ENCODE measurements at places on chromosomes 13 and 19. TPM values are rescaled to one million over a fixed set of nuclear protein-coding genes. Genes with fewer than 3 reads are reported as not detected.

DNA sequence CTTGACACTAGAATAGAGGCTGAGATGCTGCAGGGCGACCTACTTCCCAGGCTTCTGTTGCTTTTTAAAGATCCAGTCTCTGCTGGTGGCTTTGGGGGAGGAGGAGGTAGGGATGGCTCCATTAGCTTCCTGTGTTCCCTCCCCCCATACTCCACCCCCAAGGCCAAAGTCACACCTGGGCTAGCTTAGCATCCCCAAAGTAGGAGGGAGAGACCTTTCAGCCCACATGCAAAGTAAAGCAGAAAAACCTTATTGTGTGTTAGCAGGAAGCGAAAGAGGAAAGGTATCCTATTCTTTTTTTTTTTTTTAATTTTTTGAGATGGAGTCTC, 3.2 kb upstream of the TNPO2 start:
- H3K27me3 ChIP-seq: no peaks in the 10 kb centered on the region
- no peak for DNase-seq
- H3K4me3 ChIP-seq: no peak overlapping the region

DNA sequence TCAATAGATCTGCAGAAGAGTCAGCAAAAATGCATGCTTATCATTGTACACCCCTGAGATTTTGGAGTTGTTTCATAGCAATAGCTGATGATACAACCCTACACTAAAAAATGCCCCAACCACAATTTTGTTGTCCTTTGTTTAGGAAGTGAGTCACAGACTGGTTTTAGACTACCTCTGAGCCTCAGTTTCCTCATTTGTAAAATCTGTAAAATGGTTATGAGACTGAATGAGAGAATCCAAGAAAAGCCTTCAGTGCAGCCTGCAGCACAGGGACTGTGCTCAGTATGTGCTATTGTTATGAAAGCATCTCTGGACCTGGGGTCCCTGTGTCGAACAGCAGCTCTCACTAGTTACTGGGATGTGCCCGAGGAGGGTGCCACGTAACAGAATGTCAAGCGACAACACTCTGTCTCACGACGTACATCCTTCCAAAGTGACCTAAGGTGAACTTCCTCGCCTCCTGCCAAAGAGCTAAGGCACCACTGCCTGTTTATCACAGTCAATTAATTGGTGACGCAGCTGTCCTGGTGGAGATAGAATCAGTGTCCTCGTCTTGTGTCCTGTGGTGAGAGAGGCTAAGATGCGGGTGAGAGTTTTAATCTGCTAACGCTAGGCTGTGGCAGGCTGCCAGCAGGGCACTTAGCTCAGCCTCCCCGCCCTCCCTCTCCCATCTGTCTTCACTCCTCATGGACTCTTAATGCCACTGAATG, 18.1 kb downstream of the DHRS12 start:
- H3K4me1 ChIP-seq: no peaks in the 10 kb centered on the region
- DNase-seq: no peak
- no peak overlapping the region for H3K4me3 ChIP-seq
- H3K27me3 ChIP-seq: no peaks in the 10 kb centered on the region
- no peak overlapping the region for H3K27ac ChIP-seq

DNA sequence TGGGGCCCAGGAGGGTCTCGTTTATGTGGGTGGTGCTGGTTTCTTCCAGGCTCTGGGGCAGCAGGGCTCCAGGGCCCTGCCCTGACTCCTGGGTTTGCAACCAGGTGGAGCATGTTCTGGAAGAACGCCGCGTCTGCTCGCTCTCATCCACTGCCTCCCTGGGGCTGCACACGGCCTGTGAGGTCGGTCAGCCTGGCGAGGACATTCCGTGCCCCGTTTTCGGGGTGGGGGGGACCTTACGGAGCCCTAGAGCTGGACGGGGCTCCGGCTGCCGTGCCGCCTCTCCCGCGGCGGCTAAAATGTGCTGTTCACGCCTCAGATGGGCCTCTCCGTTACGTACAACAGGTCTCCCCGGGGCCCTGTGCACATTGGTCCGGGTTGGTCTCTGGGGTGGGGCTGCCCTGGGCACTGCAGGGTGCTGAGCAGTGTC, 3.3 kb downstream of the GNA11 start:
- no peaks in the 10 kb centered on the region for H3K36me3 ChIP-seq
- no peak overlapping the region for H3K4me3 ChIP-seq
- no peak for DNase-seq
- peaks cover 33% of the 10 kb centered on the region for H3K4me1 ChIP-seq

DNA sequence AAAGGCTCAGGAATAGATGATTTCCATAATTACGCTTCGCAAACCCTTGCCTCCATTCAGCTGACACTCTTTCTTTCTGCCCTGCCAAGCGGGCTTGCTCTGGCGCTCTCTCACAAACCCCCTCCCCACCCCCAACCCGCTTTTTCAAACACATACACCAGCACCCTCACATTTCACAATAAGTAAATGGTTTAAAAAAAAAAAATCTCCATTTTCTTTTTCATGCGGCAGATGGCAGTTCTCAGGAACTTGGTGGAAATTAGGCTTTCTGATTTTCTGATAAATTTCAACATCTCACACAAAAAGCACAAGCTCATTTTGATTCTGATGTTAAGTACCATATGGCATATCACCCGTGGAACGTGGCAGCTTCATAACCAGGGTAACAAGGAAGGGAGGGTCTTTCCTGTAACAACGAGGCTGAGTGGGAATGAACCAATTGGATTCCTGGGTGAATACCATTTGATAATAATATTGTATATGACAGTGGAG, 43.8 kb downstream of the C13orf42 start:
- peaks cover 14% of the 10 kb centered on the region for H3K27me3 ChIP-seq
- no peak for DNase-seq
- no peak overlapping the region for H3K27ac ChIP-seq
- H3K36me3 ChIP-seq: no peaks in the 10 kb centered on the region

GRCh38 chr13:24618011-24618955, 61.9 kb upstream of the ATP12A start:
- peak overlapping the region; percentile 74 for H3K27ac ChIP-seq
- H3K4me1 ChIP-seq: peaks cover 48% of the 10 kb centered on the region
- H3K27me3 ChIP-seq: no peaks in the 10 kb centered on the region

DNA sequence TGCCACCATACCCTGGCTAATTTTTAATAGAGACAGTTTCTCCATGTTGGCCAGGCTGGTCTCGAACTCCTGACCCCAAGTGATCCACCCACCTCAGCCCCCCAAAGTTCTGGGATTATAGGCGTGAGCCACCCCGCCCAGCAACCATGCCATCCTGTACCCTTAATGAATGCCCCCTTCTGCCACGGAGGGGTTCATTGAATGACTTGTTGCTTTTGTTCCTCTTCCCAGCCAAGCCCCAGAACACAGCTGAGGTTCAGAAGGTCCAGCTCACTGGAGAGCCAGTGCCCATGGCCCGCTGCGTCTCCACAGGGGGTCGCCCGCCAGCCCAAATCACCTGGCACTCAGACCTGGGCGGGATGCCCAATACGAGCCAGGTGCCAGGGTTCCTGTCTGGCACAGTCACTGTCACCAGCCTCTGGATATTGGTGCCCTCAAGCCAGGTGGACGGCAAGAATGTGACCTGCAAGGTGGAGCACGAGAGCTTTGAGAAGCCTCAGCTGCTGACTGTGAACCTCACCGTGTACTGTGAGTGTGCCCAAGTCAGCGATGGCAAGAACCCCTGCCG, 6.0 kb downstream of the PVR start:
- no peaks in the 10 kb centered on the region for H3K36me3 ChIP-seq
- H3K4me3 ChIP-seq: no peak overlapping the region
- DNase-seq: no peak
- no peak overlapping the region for H3K27ac ChIP-seq

DNA sequence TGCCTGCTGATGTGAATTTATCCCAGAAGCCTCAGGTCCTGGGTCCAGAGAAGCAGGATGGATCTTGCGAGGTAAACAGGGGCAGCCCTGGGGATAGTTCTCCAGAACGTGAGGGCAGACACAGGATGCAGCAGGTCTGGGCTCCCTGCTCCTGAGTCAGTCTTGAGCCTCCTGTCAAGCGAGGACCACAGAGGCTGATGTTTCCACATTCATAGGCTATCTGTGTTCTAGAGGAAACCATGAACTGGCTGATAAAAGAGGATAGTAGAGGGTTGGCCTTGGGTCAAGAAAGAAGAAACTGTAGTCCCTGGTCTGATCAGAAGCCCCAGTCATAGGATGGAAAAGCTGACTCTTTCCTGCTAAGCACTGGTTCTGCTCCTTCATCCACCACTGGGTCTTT, 2.2 kb downstream of the ZNF175 start:
- no peak overlapping the region for H3K4me3 ChIP-seq
- H3K4me1 ChIP-seq: peaks cover 17% of the 10 kb centered on the region
- peaks cover 19% of the 10 kb centered on the region for H3K36me3 ChIP-seq
- H3K27ac ChIP-seq: no peak overlapping the region
- H3K27me3 ChIP-seq: peaks cover 2% of the 10 kb centered on the region
- DNase-seq: no peak

GRCh38 chr19:13313875-13314274, 163.7 kb downstream of the IER2 start:
- H3K36me3 ChIP-seq: no peaks in the 10 kb centered on the region
- H3K4me3 ChIP-seq: no peak overlapping the region
- H3K4me1 ChIP-seq: no peaks in the 10 kb centered on the region
- H3K27me3 ChIP-seq: no peaks in the 10 kb centered on the region

DNA sequence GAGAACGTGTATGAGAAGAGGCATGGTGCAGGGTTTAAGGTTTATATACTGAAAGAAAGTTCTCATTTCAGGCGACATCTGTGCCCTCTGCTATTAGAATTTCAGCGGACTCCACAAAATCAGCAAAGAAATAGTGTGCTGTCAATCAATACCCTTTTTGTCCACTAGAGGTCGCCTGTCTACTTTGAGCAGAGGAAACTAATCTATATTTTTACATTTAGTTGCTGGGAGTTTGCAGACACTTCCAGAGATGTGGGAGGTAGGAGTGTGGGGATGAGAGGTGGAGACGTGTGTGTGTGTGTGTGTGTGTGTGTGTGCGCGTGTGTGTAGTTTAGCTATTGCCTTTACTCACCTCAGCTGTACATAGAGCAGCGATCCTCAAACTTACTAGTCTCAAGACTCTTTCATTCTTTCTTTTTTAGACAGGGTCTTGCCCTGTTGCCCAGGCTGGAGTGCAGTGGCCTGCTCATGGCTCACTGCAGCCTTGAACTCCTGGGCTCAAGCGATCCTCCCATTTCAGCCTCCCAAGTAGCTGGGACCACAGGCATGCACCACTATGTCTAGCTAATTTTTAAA, 9.7 kb downstream of the INAFM1 start:
- DNase-seq: peak; percentile 40
- no peaks in the 10 kb centered on the region for H3K36me3 ChIP-seq
- no peaks in the 10 kb centered on the region for H3K27me3 ChIP-seq
- peaks cover 6% of the 10 kb centered on the region for H3K4me1 ChIP-seq

- H3K4me1 ChIP-seq: no peaks in the 10 kb centered on the region
- peaks cover 35% of the 10 kb centered on the region for H3K36me3 ChIP-seq
- H3K4me3 ChIP-seq: no peak overlapping the region
- H3K27me3 ChIP-seq: no peaks in the 10 kb centered on the region
- no peak overlapping the region for H3K27ac ChIP-seq
These were observed 24.3 kb downstream of the RCBTB1 start for GRCh38 chr13:49561062-49561410.

DNA sequence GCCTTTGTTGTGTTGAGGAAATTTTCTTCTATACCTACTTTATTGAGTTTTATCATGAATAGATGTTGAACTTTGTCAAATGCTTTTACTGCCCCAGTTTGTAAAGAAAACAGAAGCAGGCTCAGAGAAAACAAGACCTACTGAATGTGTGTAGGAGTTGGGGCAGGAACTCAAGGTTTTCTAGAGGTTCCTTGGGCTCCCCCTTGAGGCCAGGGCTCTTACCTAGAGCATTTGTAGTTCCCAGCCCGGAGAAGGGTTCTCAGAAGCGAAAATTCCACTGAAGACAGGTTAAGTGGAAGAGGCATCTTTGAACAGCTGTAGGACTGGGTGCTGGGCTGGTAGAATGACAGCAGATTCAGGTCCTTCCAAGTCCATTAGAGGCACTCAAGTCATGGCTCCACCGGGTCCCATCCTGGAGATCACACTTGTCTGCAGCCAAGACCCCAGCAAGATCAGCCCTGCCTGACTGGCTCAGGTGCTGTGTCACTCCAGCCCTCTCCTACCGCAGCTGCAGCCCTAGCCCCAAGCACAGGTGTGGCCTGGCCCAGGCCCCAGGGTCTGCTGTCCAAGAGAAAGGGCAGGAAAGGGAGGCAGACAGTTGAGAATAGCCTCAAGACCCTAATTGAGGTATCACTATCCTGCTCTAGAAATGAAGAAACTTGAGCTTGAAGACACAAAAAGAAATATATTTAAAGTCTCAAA, 425.5 kb downstream of the PCDH20 start:
- no peaks in the 10 kb centered on the region for H3K4me1 ChIP-seq
- H3K36me3 ChIP-seq: no peaks in the 10 kb centered on the region
- DNase-seq: no peak
- no peak overlapping the region for H3K27ac ChIP-seq
- no peak overlapping the region for H3K4me3 ChIP-seq
- H3K27me3 ChIP-seq: no peaks in the 10 kb centered on the region

- H3K4me3 ChIP-seq: no peak overlapping the region
- no peaks in the 10 kb centered on the region for H3K36me3 ChIP-seq
- H3K27me3 ChIP-seq: no peaks in the 10 kb centered on the region
- no peak for DNase-seq
- H3K4me1 ChIP-seq: no peaks in the 10 kb centered on the region
- no peak overlapping the region for H3K27ac ChIP-seq
These were observed 171.6 kb upstream of the IPO5 start for GRCh38 chr13:97781891-97782305.

- no peak for DNase-seq
- no peak overlapping the region for H3K4me3 ChIP-seq
- H3K27me3 ChIP-seq: no peaks in the 10 kb centered on the region
- peaks cover 23% of the 10 kb centered on the region for H3K4me1 ChIP-seq
These were observed 40.6 kb downstream of the PHF11 start for GRCh38 chr13:49536144-49536873.

DNA sequence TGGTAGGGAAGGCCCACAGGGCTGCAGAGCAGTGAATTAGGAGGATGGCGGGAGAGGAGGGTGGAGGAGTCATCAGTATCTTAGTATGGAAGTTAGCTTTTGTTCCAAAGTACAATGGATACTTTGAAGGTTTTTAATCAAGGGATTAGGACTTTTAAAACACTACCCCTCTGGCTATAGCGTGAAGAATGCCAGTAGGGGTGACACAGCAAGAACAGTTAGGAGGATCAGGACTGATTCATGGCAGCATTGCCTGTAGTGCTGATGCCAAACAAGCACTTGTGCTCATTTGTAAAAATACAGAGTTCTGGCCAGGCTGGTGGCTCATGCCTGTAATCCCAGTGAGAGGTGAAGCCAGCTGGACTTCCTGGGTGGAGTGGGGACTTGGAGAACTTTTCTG, 46.2 kb downstream of the SKA3 start:
- H3K36me3 ChIP-seq: no peaks in the 10 kb centered on the region
- DNase-seq: no peak
- H3K27me3 ChIP-seq: peaks cover 2% of the 10 kb centered on the region
- H3K4me1 ChIP-seq: no peaks in the 10 kb centered on the region
- H3K27ac ChIP-seq: no peak overlapping the region

GRCh38 chr13:94859811-94860210, 147.5 kb upstream of the SOX21 start:
- no peak for DNase-seq
- no peak overlapping the region for H3K4me3 ChIP-seq
- no peak overlapping the region for H3K27ac ChIP-seq
- H3K36me3 ChIP-seq: no peaks in the 10 kb centered on the region
- no peaks in the 10 kb centered on the region for H3K27me3 ChIP-seq

- no peak overlapping the region for H3K4me3 ChIP-seq
- DNase-seq: no peak
- H3K27ac ChIP-seq: no peak overlapping the region
- no peaks in the 10 kb centered on the region for H3K27me3 ChIP-seq
- no peaks in the 10 kb centered on the region for H3K4me1 ChIP-seq
These were observed 8.8 kb downstream of the RRAS start for GRCh38 chr19:49631014-49631588.

TEKTIP1 gene
- total RNA-seq: 10.9 TPM

MRPL54 gene
- 98.0 TPM for total RNA-seq

CGB1 gene
- total RNA-seq: not detected

TM9SF2 gene
- 53.7 TPM for total RNA-seq

PLA2G4C gene
- total RNA-seq: 3.5 TPM

KCNJ14 gene
- 2.2 TPM for total RNA-seq

CBY2 gene
- total RNA-seq: 0.96 TPM

SIGLEC9 gene
- total RNA-seq: 1.1 TPM

All from CD4-positive, CD25-positive, alpha-beta regulatory T cell (primary cell).